ENCODE measurements at places on chromosomes 6 and 20.

DNA sequence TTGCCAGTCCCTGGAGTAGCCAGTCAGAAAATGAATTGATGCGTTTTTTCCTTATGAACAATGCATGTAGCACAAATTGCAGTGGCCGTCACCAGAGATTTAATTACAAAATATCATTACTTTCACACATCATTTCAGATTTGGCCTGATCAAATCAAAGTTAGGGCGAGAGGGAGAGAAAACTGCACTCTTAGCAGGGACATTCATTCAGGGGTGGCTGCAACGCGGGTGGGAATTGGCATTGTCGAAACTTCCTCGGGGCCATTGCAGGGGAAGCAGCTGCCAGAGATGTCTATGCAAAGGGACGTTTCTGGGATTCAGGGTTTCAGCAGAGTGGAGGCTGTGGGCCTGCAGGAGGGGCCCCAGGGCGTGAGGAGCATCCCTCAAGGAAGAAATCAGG lies 76.5 kb upstream of the TOP1 start:
- DNase-seq: no peak

DNA sequence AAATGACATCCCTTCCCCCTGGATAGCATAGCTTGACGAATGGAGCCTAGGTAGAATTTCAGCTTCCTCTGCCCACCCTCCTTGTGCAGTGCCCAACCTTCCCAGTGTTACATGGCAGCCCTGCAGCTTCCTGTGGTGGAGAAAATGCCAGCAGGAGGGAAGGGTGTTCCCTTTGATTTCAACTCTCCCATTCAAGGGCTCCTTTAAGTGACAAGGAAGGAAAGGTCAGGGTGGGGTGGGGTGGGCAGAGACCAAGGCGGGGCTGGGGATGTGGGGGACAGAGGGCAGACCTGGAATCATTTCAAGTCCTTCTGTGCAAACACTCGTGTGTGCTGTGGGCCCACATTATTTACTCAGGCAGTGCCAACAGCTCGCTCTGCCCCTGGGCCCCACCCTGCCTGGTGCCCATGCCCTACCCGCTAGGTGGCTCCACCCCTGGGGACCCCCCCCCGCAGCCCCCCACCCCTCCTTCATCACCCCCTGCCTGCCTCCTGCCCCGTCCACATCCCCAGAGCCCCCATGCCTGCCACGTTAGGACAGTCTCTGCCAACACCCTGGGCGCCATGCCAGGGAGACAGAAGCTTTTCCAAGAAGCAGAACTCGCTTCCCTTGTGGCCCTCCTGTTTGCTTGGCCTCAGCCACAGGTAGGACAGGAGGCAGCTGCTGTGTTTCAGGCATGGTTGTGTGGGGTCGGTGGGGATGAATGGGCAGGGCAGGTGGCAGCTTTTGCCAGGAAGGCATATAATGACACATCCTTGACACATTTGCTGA lies 9.4 kb downstream of the SPDEF start:
- no peak for DNase-seq

DNA sequence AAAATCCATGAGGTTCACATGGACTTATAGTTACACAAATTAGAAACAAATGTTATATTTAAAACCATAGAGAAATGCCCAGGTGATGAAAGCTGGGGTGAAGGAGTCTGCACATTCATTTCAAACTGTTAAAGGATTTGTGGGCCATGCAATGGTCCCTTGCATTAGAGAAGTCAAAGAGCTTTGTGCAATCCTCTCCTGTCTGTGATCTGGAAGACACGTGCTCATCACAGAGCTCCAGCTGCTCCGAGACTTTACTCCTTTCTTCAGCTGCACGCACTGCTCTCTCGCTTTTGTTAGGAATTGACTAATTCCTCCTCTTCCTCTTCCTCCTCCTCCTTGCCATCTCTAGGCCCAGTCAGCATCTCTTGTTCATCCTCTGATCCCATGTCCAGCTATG lies 4.1 kb upstream of the AIF1 start:
- DNase-seq: no peak

DNA sequence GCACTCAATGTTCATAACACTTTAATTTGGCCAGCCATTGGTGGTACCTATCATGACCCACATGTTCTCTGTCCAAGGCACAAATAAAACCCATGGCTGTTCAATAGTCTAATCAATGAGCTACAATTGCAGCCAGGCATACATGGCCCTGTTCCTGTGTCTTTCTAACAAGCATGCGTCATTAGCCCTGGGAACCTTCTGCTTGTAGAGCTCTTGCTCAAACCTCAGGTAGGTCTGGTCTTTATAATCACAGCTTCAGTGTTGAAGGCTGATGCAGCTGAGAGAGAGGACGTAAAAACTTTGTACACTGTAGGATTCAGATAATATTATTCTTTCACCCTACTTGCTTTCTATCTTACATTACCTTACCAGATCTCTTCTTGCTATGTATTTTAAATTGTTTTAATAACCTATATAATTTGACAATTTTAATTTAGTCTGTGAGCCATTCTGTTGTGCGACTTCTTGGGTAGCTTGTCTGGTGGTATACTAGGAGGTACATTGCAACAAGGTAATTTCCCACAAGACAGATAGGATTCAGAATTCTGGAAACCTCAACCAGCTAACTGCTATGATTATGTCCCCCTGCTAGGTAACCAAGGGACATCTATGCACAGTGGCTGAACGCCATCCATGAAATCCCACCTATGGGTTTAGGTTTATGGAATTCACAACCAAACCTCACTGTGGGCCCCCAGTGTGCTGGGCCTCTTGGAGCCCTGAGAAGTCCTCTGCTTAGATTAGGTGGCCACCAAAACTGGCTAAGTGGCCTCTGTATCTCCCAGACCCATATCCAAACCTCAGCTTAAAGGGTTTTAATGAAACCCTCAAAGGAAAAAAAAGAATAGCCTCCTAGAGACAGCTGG lies 55.4 kb upstream of the RIPOR2 start:
- DNase-seq: no peak

DNA sequence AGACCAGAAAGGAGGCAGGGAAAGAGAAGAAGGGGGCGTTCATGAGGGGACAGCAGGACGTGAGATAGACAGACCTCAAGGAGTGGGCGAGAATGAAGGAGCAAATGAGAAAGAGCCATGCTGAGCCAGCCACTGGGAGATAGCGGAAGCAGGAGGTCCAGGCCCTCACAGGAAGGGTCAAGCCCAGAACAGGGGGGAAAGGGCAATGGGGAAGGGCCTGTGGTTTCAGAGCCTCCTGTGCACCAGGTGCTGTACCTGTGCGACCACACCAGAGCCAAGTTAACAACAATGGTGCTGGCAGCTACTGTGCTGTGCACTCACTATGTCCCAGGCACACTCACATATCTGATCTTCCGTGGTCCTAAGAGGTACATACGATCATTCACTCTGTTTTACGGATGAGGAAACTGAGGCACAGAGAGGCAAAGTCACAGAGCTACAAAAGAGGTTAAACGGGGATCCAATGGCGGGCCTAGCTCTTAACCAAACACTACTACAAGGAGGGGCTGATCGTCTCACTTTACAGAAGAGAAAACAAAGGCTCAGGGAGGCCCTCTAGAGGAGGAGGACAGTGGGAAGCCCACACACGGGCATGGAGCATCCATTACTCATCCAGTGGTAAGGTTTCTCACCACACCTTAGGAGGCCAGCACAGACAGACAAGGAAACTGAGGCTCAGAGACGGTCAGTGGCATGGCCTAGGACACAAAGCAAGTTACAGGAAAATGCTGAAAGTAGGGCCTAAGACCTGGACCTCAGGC lies 129.1 kb downstream of the PREX1 start:
- DNase-seq: no peak

- DNase-seq: no peak
Measured at GRCh38 chr6:22095836-22096235, 201.0 kb downstream of the PRL start.

DNA sequence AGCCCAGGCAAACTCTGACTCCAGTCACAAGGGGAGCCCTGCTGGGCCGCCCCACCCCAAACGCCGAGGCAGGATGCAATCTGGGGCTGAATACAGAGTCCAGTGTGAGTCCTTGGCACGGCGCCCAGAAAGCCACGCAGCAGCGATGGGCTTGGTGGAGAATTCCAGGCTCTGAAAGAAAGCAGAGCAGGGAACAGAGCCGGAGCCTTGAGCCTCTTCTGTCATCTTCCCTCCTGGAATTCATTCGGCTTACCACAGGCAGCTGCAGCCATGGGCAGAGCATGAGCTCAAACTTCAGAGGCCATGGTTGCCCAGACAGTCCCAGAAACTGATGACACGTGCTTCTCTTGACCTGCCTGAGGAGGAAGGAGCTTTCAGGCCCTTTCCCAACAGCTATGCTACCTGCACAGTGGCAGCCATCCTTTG lies 441.1 kb upstream of the JARID2 start:
- peak; percentile 75 for DNase-seq

- DNase-seq: no peak
Measured at GRCh38 chr6:121912905-121913304, 477.5 kb downstream of the GJA1 start.

GRCh38 chr20:47070176-47070575 lies 175.5 kb downstream of the EYA2 start:
- DNase-seq: no peak

DNA sequence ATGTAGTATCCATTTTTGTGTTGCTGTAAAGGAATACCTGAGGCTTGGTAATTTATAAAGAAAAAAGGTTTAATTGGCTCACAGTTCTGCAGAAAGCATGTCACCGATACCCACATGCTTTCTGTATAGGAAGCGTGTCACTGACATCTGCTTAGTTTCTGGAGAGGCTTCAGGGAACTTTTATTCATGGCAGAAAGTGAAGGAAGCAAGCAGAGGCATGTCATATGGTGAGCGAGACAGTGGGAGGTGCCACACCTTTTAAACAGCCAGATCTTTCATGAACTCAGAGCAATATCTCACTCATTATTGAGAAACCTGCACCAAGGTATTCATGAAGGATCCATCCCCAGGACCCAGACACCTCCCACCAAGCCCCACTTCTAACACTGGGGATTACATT lies 3.5 kb downstream of the SUMO4 start:
- DNase-seq: no peak

DNA sequence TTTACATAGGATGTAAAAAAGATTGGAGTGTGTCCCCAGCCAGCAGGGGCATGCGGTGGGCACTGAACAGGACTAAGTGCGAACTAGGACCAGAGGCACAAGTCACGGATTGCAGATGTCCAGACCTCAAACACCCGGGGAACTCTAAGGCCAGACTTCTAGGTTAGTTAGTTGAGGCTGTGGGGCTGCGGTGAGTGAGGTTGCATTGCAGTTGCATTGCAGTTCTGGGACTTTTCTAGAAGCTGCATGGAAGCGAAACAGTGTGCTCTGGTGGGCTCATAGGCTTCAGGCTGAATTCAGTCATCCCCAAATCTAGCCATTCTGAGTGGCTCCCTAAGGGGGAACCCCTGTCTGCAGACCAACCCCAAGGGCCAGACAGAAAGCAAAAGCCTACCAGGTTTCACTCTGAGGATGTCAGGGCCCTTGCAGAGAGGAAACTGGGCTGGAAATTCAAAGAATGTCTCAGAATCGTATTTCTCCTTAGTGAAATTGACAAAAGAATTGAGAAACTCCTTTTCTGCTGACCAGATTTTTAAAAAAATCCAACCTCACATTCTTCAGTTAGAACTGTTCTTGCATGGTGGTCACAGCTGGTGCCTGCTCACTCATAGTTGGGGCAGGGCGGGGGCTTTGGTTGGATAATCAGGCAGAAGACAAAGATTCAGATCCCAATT lies 182.8 kb downstream of the ZDHHC14 start:
- no peak for DNase-seq

GRCh38 chr6:157218371-157219198 lies 104.7 kb downstream of the TMEM242 start:
- DNase-seq: no peak

GRCh38 chr6:22473991-22474682 lies 95.2 kb upstream of the HDGFL1 start:
- no peak for DNase-seq

- DNase-seq: no peak
Measured at GRCh38 chr6:17281100-17281496, at the start of gene RBM24. TSS of gene RBM24 (plus strand) at chr6:17281361. CDS start at chr6:17281582, 221 bp downstream.

- DNase-seq: no peak
Measured at GRCh38 chr6:124987999-124988591, 25.9 kb downstream of the RNF217 start.

GRCh38 chr20:50594591-50595432 lies 84.6 kb downstream of the PTPN1 start:
- no peak for DNase-seq

DNA sequence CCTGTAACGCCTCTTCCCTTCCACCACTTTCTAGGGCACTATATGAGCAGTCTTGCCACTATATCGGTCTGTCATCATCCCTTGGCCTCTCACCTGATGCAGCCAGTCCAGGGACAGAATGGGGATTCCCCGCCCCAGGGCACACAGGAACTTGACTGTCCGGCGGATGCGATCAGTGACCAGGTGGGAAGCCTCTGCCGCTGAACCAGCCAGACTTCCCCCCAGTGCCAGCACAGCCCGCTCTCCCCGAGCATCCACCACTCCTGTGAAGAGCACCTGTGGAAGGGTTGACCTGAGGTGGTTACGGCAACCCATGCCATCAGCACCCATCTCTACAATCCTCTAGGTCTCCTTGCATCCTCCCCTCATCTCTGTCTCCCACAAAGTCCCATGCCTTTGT lies 12.2 kb upstream of the NRM start:
- DNase-seq: no peak

- DNase-seq: no peak
Measured at GRCh38 chr20:16562259-16562658, 11.0 kb downstream of the KIF16B start.

GRCh38 chr20:44222633-44223368 lies 12.2 kb upstream of the OSER1 start:
- no peak for DNase-seq

GRCh38 chr6:55518529-55519060 lies 60.4 kb downstream of the HMGCLL1 start:
- DNase-seq: no peak

DNA sequence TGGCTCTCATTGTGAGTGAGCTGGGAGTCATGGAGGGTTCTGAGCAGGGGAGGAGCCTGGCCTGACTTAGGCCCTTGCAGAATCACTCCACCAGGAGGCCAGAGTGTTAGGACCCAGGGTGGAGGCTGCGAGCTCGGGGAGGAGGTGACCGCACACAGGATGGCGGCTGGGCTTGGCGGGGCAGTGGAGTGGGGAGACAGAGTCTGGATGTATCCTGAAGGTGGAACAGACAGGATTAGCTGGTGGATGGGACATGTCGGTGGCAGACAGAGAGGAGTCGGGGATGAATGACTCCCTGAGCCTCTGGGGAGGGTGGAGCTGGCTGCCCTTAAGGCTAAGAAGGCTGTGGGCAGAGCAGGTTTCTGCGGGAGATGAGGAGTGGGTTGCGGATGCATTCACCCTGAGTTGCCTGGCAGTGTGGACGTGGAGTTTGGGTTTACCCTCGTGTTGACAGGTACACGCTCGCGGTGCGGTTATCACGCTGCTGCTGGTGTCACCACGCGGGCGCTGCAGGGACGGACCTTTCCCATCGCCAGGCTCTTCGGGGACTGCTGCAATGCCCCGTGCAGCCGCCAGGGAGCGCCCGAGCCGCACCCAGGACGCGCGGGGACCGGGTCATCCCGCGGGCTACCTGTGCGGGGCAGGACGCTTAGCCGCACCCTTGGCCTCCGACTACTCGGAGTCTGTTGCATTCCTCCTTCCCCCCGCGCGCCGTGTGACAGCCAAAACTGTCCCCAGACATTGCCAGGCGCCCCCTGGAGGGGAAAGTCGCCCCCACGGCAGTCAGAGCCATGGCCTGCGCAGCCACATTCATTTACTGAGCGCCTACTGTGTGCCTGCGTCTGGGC lies 43.0 kb upstream of the PTGIS start:
- peak; percentile 58 for DNase-seq

Data from C1 segment of cervical spinal cord (tissue), 14 donors.